ENCODE measurements at places on chromosomes 11 and 22. TPM values are rescaled to one million over a fixed set of nuclear protein-coding genes. Genes with fewer than 3 reads are reported as not detected.

SPTY2D1 gene
- 24.3 TPM for total RNA-seq

TMEM151A gene
- total RNA-seq, result 0.88 TPM

PATE2 gene
- not detected for total RNA-seq

LYVE1 gene
- not detected for total RNA-seq

HBB gene
- not detected for total RNA-seq

CAT gene
- 20.1 TPM for total RNA-seq

NUDT22 gene
- total RNA-seq, result 79.7 TPM

KIF18A gene
- 5.9 TPM for total RNA-seq

MPZL3 gene
- 0.86 TPM for total RNA-seq

DAGLA gene
- 4.2 TPM for total RNA-seq

SEPTIN3 gene
- total RNA-seq, result 0.14 TPM

SCGB1D4 gene
- not detected for total RNA-seq

KCNJ1 gene
- not detected for total RNA-seq

KAT5 gene
- total RNA-seq, result 60.2 TPM

SYT13 gene
- total RNA-seq, result not detected

ARFIP2 gene
- 70.0 TPM for total RNA-seq

KIRREL3 gene
- 0.22 TPM for total RNA-seq

SCGB1D2 gene
- not detected for total RNA-seq

SAA4 gene
- not detected for total RNA-seq

MRGPRX3 gene
- 0.14 TPM for total RNA-seq

SPI1 gene
- 0.29 TPM for total RNA-seq

CACNA1I gene
- under 0.01 TPM for total RNA-seq

GAS2L1 gene
- 42.7 TPM for total RNA-seq

SSTR3 gene
- not detected for total RNA-seq

GLB1L2 gene
- not detected for total RNA-seq

SCN3B gene
- total RNA-seq, result 0.22 TPM

CD59 gene
- total RNA-seq, result 129 TPM

PANX3 gene
- not detected for total RNA-seq

XKR3 gene
- not detected for total RNA-seq

LRRC10B gene
- not detected for total RNA-seq

OR52I2 gene
- total RNA-seq, result not detected

CALCB gene
- total RNA-seq, result not detected

DEUP1 gene
- not detected for total RNA-seq
